ENCODE measurements at places on chromosomes 12 and 14. TPM values are rescaled to one million over a fixed set of nuclear protein-coding genes. Genes with fewer than 3 reads are reported as not detected.

The ADCY6 gene
- total RNA-seq: 126 TPM

The CPM gene
- 7.9 TPM for total RNA-seq

The IL31 gene
- not detected for total RNA-seq

The KIF26A gene
- total RNA-seq: 0.06 TPM

The CLECL1 gene
- not detected for total RNA-seq

The KRT78 gene
- total RNA-seq: not detected

The GPR84 gene
- total RNA-seq: not detected

The STRAP gene
- total RNA-seq: 64.5 TPM

The BCL11B gene
- total RNA-seq: not detected

The TMEM233 gene
- total RNA-seq: 0.26 TPM

The TMEM52B gene
- total RNA-seq: not detected

The RAD9B gene
- total RNA-seq: 1.2 TPM

The KLRC1 gene
- total RNA-seq: not detected

The RNASE2 gene
- not detected for total RNA-seq

The CCDC196 gene
- not detected for total RNA-seq

The MON2 gene
- 47.4 TPM for total RNA-seq

The BDKRB1 gene
- 0.53 TPM for total RNA-seq

The TAS2R42 gene
- not detected for total RNA-seq

The GNPNAT1 gene
- total RNA-seq: 25.1 TPM

The VDR gene
- total RNA-seq: 6.1 TPM

The KRT3 gene
- not detected for total RNA-seq

The TGFB3 gene
- total RNA-seq: 12.3 TPM

The TEDC1 gene
- total RNA-seq: 5.6 TPM

The E2F7 gene
- 8.2 TPM for total RNA-seq

The PIWIL1 gene
- not detected for total RNA-seq

The AVPR1A gene
- not detected for total RNA-seq

The NYNRIN gene
- total RNA-seq: 6.5 TPM

The EIF2S1 gene
- total RNA-seq: 261 TPM

The AICDA gene
- not detected for total RNA-seq

The DBX2 gene
- total RNA-seq: not detected

All from aortic smooth muscle cell (primary cell).